ENCODE measurements at places on chromosomes 6 and 20. TPM values are rescaled to one million over a fixed set of nuclear protein-coding genes. Genes with fewer than 3 reads are reported as not detected.

DNA sequence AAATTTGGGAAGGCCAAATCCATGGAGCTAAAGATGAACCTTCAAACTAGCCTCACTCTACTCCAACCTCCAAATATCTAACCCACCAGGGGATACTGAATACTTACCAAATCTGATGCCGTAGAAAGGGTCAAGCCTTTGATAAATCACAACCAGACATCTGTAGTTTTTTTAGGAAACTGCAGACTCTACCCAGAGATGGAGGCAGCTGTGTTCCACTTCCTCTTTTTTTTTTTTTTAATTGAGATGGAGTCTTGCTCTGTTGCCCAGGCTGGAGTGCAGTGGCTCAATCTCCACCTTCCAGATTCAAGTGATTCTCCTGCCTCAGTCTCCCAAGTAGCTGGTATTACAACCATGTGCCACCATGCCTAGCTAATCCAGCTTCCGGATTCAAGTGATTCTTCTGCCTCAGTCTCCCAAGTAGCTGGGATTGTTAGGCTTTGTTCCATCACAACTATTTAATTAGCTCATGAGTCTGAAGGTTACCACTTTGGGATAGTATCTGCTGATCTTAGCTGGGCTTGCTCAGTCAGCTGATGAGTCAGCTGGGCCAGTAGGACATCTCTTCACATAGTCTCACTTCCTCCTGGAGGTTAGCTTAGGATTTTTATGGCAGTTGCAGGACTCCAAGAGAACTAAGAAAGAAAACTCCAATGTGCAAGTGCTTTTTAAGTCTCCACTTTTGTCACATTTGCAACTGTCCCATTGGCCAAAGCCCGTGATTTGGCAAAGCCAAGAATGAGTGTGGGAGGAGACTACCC lies 13.3 kb downstream of the FRK start:
- DNase-seq, result no peak

GRCh38 chr6:158536891-158537798 lies 22.7 kb upstream of the TMEM181 start:
- no peak for DNase-seq

DNA sequence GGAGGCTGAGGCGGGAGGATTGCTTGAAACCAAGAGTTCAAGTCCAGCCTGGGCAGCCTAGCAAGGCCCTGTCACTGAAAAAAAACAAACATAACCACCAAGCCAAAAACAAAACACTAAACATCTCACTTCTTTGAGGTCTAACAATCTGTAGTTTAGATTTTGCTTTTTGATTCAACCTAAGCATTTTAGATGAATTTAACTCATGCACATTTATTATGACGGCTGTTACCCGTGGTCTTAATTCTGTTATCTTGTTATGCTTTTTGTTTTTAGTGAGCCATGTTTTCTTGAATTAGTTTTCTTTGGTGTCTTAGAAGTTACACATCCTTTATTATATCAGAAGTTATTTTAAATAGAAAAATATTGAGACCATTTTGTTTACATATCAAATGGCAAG lies 13.8 kb upstream of the GTSF1L start:
- no peak for DNase-seq

- no peak for DNase-seq
Observed at GRCh38 chr6:170298688-170299087, 7.8 kb upstream of the DLL1 start.

- peak; percentile 95 for DNase-seq
Observed at GRCh38 chr6:136288566-136289326, 900 bp downstream of the BCLAF1 start.

DNA sequence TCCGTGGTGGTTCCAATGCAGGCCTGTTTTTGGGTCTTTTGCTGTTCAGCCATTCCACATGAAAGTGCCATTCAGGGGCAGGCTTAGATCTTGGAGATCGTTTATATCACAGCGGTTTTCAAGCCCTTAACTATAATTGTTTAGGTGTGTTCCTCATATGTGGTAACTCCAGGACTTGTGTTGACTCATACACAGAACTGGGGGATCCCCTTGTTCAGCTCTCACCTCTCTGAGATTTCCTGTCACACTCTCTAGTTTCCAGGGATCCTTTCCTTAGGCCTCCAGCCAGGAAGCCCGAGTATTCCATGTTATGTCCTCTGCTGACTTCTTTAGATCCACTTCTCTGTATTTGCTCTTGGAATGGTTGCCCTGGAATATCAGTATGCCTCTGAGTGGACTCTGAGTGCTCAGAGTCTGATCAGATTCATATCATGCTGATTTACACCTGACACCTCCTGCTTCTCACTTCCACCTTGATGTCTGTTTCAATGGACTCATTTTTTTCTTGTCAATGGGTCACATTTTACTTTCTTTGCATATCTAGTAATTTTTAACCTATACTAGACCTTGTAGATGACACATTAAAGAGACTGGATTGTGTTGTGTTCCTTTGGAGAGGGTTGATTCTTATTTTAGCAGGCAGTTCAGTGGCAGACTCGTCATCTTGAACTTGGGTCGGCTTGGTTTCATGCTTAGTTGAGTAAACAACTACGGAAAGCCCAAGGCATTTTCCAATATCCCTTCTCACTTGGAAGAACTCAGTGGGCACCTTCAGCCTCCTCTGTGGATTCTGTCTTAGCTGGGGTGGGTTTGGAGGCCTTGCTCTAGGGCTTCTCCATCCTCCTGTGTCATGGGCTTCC lies 13.1 kb downstream of the NTSR1 start:
- no peak for DNase-seq

GRCh38 chr6:15400572-15401004 lies 154.7 kb downstream of the JARID2 start:
- DNase-seq, result peak; percentile 86

Gene PRR18
- not detected for total RNA-seq

Gene VIP
- 0.13 TPM for total RNA-seq

Gene BPIFB1
- not detected for total RNA-seq

Gene MUCL3
- not detected for total RNA-seq

Gene FKBP5
- 166 TPM for total RNA-seq

All from lower leg skin (tissue), 4 donors.